ENCODE measurements at places on chromosomes 7 and 10.

DNA sequence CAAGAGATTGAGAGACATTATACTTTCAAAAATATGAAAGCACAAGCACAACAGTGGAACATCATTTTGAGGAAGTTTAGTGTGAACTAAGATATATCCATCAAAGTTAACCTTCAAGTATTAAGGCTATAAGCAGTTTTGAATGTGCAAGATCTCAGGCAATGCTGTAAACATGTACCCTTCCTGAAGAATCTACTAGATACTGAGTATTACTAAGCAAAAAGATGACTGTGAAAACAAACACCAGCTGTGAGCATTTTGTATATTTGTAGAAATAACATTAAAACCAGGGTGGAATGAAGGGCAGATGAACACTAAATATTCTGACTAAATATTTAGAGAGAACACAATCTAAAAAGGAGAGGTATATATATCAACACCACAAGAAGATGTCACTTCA lies 41.3 kb upstream of the ADRA2A start:
- no peak for DNase-seq

DNA sequence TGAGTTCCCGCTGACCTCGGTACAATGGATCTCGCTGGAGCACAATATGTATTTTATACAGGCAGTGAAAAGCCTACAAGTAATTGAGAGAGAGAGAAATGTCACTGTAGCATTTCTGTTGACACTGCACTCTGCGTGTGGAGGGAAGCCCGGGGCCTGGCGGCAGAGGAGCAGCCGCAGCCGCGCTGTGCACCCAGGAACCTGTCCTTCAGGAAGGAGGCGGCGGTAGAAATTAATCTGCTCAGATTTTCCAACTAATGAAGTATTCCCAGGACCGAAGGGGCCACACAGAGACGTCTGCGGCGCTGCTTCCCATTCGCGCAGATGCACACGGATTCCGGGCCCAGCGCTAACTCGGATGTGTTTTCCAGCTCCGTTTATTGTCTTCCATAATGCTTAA lies 170.1 kb downstream of the EBF3 start:
- DNase-seq, result no peak

- DNase-seq, result no peak
Observed at GRCh38 chr10:36559412-36560400, 565.7 kb upstream of the ANKRD30A start.

- DNase-seq, result no peak
Observed at GRCh38 chr10:98950106-98950505, 285.5 kb downstream of the HPSE2 start.

DNA sequence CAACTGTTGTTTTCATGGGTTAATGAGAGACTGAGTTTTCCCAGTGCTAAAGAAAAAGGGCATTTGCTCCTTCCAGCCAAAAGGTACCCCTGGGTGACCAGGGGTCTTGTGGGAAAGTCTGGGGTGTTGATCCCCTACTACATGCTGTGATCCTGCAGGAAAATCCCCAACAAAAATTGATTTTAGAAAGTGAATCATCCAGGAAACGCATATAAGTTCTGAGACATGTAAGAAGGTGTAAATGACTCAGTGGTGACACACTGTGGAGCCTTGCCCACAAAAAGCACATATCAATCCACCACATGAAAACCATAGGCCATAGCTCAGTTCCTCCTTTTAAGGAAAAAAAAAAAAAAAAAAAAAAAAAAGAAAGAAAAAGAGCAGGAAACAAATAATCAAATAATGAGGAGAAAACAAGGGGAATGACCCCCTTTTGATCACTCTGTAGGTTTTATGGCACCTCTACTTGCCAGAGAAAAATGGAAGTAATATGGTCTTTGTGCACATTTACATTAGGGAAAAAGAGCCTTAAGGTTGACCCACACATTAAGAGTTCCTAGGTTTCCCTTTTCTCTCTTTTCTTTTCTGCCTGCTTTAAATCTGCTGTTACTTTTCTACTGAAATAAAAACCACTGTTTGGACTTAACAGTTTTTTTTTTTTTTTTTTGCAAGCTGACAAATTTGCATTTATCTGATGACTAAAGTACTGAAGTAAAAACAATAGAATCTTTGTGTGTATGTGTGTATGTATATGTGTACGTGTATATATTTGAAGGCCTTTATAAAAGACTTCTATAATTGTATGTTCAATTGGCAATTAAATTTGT lies 386.0 kb downstream of the KIF20B start:
- no peak for DNase-seq

DNA sequence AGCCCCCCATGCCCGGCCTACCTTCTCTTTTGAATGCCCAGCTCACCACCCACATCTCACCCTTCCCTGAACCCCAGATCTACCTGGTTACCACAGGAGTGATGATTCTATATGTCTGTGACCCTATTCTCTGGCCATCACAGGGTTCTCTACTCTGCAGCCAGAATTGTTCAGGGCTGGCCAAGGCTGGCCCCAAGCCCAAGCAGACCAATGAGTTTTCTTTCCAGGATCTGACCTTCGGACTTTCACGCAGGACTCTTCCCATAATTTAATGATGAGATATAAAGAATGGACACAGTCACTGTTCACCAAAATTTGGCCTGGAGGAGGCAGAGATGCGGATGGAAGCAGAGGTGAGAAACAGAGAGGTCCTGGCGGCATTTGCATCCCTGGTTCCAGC lies 72.6 kb downstream of the PIP4K2A start:
- no peak for DNase-seq
